ENCODE measurements at places on chromosomes 11 and 22. TPM values are rescaled to one million over a fixed set of nuclear protein-coding genes. Genes with fewer than 3 reads are reported as not detected.

The JHY gene
- polyA plus RNA-seq = 0.29 TPM

The SLC1A2 gene
- polyA plus RNA-seq = 0.28 TPM

The C11orf52 gene
- polyA plus RNA-seq = 2.7 TPM

The GAS2L1 gene
- polyA plus RNA-seq = 6.8 TPM

The PRR5L gene
- 9.2 TPM for polyA plus RNA-seq

The KCNK7 gene
- polyA plus RNA-seq = 1.4 TPM

The TOB2 gene
- 27.0 TPM for polyA plus RNA-seq
